ENCODE measurements at places on chromosomes 5 and 9.

DNA sequence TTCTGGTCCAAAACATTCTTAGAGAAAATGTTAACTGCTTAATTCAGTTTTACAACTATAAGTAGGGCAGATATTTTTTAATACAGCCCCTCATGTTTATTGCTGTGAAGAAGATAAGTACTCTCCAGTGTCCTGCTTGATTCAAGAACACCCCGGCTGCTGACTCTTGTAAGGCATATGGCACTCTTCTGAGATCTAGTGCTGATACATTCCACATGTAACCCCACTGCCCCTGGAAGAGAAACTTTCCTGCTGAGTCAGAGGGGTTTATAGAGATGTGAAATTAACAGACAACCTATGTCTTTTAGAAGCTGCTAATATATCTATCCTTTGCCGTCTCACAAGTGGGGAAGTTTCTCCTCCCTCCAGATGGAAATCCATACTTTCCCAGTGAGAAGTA, 1.0 kb upstream of the MINAR2 start:
- DNase-seq: no peak

DNA sequence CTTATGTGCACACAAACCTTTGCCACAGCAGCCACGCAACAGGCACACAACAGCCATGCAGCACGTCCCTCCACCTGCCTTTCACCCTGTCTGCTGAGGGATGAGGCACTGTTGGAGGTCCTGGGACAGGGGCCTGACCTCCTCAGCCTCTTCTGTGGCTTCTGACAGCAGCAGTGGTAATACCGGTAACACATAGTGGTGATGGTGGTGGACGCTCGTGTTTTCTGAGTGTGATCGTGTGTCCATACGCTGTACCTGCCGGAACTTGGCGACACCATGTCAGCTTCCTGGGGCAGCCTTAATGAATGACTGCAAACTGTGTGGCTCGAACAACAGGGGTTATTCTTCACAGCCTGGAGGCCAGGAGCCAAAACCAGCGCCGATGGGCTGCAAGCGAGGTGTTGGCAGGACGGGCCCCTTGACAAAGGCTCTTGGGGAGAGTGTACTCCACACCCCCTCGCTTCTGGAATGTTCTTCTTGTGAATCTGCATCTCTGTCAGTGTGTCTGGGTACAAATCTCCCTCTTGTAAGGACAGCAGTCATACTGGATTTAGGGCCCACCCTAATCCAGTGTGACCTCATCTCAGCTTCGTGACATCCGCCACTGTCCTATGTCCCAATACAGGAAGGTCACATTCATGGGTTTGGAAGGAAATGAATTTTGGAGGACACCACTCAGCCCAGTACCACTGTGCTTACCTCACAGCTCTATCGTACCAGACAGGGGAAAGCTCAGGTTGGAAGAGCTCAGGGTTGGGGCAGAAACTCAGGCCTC, 55.3 kb upstream of the EXOC3 start:
- DNase-seq: no peak

- no peak for DNase-seq
Observed at GRCh38 chr9:136507221-136507991, 24.6 kb upstream of the SEC16A start.

DNA sequence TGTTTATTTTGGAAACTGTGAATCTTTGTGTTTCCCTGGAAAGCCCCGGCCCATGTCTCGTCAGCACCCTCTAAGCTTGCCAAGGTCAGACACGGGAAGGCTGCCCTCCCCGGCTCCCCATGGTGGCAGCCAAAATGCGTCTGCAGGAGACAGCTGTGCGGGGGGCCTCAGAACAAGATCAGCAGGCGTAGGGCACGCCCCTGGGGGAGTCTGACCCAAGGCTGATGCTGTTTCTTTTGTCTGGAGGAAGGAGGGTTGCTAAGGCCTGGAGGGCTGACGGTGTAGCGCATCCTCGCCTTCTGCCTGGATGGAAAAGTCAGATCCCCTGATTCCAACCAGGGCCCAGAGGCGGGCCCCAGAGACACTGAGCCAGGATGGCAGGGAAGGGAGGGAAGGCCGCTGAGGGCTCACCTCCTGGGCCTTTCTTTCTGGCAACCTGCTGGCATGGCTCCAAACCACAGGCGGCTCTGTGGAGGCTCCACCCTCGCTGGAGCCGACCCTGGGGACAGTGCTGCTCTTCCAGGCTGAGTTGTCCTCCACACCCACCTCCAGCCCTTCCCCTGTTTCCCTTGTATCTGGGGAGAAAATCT, 57.2 kb downstream of the OLFM1 start:
- DNase-seq: no peak

- no peak for DNase-seq
Observed at GRCh38 chr9:94919376-94920098, 193.0 kb downstream of the AOPEP start.

GRCh38 chr5:142131394-142131793, 22.8 kb downstream of the NDFIP1 start:
- DNase-seq: no peak

DNA sequence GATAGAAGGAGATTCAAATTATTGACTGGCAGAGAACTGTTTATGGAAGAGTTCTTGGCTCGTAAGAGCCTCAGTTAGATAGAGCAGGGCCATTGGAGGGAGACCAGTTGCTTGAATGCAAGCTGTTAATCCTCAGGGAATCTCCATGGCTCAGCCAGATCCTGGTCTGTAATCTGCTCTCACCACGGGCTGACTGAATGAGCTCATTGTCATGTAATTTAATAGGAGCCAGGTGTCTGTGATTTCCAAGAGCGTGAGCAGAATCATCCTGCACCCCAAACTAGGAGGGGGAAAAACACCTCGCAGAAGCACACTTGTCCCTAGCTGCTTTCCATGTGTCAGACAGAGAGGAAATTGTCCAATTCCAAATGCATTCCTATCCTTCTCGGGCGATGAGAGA, 19.1 kb upstream of the KCNMB1 start:
- no peak for DNase-seq

DNA sequence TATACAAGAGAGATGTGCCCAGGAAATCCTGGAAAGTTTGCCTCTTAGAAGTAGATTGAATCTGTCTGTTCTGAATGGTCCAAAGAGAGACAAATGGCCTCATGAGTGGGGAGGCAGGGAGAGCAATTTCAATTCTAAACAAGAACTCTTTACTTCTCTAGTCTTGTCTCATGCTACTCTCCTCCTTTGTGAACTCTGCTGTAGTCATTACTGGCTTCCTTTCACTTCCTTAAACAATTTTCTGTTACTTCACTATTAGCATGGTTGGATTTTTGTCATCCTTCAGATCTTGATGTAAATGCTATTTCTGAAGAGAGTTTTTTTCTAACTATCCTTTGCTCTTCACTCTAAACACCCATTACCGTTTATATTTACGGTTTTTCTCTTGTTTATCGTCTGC, 54.0 kb upstream of the GRIN3A start:
- DNase-seq: no peak

- no peak for DNase-seq
Observed at GRCh38 chr5:14339468-14339867, 196.3 kb downstream of the TRIO start.

Data from SHP77 treated with DMSO at 0.1 percent for 48 hours (cell line).